ENCODE measurements at places on chromosomes 16 and 17.

- no peak for DNase-seq
These were observed 158.0 kb upstream of the HS3ST3A1 start for GRCh38 chr17:13759518-13760335.

- no peak for DNase-seq
These were observed 5.9 kb downstream of the CHMP6 start for GRCh38 chr17:80997424-80998117.

DNA sequence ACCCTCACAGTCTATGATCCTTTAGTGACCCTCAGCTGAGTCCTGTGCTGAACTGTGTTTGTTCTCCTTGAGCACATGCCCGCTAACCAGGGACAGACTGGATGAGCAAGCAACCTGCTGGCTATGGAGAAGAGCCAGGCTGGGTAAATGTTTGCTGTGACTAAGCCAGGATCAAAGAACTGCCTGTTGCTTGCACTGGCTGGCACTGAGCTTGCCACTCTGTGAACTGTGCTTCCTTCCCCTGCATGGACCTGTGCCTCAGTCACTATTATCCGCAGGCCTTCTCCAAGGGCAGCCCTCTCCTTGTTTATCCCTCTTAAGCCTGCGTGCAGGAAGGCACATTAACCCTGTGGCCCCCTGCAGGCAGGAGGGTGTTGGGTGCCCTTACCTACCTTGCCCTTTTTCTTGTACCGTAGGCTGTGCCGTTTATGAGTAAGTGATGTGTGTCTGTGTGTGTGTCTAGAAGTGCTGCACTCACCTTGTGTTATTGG, 7.4 kb downstream of the PNPO start:
- no peak for DNase-seq

DNA sequence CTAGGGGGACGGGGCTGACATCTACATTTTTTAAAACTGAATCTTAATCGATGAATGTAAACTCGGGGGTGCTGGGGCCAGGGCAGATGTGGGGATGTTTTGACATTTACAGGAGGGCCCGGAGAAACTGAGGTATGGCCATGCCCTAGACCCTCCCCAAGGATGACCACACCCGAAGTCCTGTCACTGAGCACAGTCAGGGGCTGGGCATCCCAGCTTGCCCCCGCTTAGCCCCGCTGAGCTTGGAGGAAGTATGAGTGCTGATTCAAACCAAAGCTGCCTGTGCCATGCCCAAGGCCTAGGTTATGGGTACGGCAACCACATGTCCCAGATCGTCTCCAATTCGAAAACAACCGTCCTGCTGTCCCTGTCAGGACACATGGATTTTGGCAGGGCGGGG, 21.4 kb downstream of the ADAM11 start:
- no peak for DNase-seq

DNA sequence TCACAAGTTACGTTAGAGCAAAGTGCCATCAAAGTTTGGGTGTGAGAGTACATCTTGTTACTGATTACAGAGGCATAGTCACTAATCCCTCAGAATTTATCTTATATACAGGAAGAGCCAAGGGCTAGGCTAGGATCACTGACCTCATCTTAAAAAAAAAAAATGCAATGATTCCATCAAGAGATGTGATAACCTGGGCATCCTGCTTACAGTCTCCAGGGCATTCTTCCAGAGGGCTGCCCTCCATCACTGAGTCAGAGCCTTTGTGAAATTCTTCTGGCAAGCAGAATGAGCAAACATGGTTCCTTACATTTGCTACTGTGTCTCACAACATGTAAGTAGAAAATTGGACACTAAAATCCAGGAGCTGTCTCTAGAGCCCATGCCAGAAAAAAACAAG, 410.6 kb downstream of the ZFHX3 start:
- no peak for DNase-seq

DNA sequence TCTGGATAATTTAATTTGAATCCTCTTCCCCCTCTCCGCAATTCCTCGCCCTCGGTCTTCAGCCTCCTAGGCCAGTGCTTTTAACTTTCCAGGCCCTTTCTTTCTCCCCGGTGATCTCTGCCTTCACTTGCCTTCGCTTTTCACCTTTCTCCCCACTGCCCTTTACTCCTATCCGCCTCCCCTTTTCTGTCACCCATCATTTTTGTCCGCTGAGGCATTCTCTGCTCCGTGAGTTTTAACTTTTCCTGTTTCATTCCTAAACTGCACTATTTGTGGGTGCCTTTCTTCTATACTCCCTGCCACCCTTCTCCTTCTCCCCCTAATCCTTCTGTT, 729 bp downstream of the LONP2 start:
- DNase-seq = no peak

GRCh38 chr16:83561876-83562275, 245.9 kb upstream of the HSBP1 start:
- DNase-seq = no peak

DNA sequence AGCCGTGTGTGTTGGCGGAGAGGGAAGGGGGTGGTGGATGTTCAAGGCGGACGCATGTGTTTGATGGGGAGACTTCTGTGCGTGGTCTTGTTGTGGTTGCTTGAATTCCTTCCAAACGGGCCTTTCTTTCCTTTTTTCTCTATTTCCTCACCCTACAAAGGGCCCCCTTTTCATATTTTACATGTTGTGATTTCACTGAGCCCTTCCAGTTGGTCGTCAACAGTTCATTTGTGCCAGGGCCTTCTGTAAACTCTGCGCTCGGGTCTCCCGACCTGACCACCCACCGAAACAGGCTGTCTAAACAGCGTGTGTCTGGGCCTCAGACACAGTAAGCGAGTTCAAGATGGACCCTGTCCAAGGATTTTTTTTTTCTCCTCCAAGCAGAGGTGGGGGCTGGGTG, 228.4 kb downstream of the IRF8 start:
- no peak for DNase-seq

- DNase-seq = no peak
These were observed 13.2 kb downstream of the HIC1 start for GRCh38 chr17:2068031-2068518.

DNA sequence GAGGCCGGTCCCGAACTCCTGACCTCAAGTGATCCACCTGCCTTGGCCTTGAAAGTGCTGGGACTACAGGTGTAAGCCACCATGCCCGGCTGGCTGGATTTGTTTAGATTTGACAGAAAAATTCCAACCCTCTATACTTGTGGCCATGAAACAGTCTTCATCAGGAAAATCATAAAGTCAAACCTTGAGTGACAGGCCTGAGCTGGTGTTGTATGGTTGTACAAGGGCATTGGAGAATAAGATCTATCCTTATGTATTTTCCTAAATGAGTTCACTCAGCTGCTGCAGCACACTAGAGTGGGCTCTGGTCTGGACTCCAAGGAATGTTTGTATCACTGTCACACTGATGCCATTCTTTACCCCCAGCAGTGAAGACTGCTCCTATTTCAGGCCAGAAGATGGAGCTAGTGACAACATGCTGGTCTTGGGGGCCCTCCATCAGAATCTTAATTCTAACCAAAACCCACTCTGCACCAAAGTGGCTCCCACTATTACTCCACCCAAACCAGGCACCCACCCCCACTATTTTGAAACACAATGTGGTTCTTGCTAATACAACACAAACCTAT, 27.4 kb downstream of the SNX11 start:
- DNase-seq = no peak

- no peak for DNase-seq
These were observed 49.3 kb upstream of the WSB1 start for GRCh38 chr17:27244491-27245223.

DNA sequence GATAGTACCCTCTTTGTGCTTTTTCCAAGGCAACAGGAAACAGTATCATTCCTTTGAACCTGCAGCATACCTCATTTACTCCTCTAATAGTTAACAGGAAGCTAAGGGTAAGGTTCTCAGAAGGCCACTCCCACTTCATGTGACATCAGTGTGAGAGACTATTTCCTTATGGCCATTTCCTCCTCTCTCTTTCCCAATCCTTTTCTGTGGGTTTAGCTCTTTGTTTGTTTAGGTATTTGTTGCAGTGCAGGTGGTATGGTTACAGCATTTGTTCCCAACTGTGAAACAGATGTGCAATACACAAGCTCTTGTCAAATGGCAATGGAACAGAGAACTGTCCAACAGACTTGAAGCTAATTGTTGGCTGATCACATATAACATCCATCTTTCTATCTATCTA, 14.7 kb downstream of the TMC5 start:
- no peak for DNase-seq

DNA sequence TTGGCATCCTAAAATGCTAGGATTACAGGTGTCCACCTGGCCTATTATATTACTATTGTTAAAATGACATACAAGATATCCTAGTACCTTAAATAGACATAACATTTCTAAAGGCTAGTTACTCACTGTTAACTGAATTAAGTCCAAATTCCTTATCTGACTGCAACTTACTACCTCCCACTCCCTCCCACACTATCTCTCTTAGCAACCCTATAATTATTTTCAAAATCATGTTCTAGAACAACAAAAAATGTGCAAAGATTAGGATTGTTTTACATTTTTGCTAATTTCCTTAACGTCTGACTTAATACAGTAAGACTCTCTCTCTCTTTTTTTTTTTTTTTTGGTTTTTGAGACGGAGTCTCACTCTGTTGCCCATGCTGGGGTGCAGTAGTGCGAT, 2.2 kb upstream of the ATF7IP2 start:
- DNase-seq = no peak

DNA sequence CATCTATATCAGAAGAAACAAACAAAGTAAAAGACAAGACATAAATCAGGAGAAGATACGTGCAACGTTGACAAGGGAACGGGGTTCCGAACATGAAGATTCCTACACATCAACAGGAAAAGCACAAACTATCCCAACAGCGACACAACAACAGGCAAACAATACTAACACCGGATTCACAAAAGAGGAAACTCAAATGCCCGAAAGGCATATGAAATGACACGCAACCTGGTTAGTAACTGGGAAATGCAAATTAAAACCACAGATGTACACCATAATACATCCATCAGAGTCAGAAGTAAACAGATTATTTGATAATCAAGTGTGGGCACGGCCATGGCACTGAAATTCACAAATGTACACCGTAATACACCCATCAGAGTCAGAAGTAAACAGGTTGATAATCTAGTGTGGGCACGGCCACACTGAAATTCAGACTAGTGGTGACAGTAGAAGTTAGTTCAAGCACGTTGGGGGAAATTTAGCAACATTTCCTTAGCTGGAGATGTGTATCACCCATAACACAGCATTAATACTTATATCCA, 171.9 kb upstream of the RPH3AL start:
- no peak for DNase-seq

GRCh38 chr16:56914896-56915295, 17.0 kb upstream of the HERPUD1 start:
- DNase-seq = no peak

DNA sequence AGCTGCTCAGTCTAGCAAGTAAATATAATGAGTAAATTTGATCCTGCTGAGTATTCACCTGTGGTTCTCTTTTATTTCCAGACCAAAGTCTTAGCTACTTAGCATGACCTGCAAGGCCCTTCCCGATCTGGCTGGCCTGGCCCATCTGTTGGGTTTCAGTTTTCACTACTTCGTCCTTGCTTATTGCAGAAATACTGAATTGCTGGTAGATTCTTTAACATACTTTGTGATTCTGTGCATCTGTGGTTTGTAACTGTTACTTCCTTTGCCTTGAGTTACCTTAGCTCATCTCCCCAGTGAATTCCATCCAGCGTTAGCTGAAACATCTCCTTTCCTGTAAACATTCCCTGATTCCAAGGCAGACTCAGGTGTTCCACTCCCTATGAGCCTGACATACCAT, 131.1 kb downstream of the PHKB start:
- no peak for DNase-seq

DNA sequence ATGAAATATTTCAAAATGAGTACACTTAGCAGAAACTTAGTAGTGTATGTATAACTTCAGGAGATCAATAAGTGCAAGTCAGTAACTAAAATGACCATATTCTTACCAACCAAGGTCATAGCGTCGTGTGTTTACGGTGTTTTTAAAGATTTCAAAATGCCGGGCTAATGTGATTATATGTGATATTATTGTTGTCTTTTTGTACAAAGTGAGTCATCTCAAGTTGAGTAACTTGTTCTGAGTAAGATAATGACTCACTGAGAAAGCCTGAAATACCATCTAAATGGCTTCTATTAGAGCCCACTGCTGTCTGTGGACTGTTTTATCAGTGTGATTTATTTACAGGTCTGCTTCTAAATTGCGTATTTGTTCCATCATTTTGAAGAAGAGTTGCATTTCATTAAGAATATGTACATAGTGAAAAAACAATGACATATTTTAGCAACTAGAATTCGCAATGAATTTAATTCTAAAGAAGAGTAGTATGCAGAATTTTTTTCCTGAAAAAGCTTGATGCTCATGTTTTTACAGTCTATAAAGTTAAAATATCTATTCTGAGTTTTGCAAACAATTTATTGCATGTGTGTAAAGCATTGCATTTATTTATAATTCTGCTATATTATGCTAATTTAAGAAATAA, 12.7 kb downstream of the KRT12 start:
- DNase-seq = no peak

GRCh38 chr17:40418428-40418706, 671 bp upstream of the TOP2A start:
- no peak for DNase-seq

GRCh38 chr16:20674684-20675487, 22.6 kb downstream of the ACSM1 start:
- no peak for DNase-seq

DNA sequence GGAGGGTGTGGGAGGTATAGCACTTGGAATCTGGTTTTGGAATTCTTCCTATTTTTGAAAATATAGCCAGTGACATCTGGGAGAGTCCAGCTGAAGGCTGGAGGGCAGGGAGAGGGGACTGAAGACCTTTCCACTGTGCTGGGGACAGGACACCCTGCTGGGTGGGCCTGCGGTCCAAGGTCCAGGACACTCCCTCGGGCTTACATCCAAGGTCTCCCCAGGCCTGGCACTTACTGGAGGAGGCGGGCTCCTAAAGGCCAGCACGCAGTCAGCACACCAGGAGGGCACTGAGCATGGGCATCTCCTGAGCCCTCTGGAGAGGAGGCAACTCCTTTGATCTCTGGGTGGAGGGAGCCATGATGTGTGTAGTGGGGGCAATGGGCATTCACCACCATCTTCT, 35.5 kb upstream of the ETV4 start:
- DNase-seq = no peak

GRCh38 chr16:78448658-78449271, 349.3 kb downstream of the WWOX start:
- no peak for DNase-seq
